Brain pericyte (primary cell): ENCODE measurements at places on chromosomes 5 and 9.

DNA sequence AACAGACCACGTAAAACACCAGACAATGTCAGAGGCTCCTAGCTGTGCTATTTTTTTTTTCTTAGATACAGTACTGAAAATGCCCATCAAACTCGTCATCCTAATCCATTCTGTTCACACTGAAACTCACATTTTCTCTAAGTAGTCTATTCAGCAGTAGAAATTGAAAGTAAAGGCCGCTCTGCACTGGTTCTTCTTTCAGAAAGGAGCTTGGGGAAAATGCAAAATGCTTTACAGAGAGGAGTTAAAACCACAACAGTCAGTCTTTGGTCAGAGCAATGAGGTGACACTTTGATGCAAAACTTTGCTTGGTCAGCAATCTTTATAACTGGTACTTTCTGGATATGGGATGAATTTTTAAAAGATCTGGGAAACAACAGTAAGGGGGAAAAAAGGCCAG, 43.8 kb upstream of the SUSD1 start:
- DNase-seq: no peak

GRCh38 chr9:88807426-88807825, 183.8 kb upstream of the S1PR3 start:
- DNase-seq: no peak

DNA sequence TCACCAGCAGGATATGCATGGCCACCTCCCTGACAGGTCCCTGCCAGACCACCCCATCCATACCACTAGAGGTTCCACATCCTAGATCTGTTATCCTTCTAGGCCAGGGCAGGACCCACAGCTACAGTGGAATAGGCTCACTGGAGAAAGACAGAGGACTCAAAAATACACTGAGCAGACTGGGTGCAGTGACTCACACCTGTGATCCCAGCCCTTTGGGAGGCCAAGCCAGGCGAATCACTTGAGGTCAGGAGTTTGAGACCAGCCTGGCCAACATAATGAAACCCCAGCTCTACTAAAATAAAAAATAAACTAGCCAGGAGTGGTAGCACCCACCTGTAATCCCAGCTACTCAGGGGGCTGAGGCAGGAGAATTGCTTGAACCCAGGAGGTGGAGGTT, 56.5 kb upstream of the TESK1 start:
- DNase-seq: no peak

DNA sequence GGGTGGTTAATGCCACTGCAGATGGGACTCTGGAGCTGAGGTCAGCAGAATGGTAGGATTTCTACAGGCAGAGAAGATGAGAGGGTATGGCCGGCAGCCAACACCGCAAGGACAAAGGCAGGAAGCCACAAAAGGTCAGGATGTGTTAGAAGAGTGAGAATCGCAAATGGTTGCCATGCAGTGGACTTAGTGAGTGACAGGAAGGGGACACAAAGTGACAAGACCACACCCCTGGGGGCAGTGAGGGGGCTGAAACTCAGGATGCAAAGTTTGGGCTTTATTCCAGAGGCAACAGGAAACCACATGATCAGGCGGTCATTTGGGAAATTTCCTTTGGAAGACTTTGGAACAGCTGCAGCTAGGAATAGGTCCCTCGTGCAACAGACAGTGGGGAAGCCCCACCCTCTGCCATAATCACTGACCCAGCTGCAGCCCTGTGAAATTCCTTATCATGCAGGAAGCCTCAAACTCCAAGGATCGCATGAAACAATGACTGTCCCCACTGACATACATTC, 14.2 kb upstream of the CCDC180 start:
- peak; percentile 26 for DNase-seq

- DNase-seq: no peak
These were observed 37.6 kb downstream of the ROPN1L start for GRCh38 chr5:10479154-10479721.

DNA sequence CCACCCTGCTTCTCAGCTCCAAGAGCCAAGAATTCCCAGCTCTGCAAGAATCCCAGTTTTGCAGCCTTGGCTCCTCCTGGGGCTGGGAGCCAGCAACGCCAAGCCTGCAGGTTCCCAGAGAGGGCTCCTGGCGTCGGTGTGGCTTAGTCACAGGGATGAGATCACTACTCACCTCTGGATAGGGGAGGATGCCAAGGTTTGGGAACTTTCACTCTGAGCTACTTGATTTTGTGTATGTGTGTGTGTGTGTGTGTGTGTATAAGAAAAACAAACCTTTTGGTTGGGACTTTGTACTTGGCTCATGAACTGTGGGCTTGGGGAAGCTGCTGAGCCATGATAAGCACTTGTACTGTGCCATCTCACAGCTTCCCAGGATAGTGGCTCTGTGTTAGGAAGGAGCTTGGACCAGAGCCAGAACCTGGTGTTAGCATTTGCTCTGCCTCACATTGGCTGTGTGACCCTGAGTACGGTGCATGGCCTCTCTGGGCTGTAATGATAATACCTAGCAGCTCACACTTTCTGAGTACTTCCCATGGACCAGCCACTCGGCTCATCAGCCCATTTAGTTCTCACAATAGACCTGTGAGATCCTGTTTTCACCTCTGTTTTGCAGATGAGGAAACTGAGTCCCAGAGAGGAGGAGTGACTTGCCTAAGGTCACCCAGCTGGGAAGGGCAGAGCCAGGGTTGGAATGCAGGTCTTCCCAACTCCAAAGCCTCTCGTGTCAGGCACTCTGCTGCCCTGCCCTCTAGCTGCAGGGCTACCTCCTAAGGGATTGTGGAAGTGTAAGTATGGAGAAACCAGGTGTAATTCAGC, 41.4 kb upstream of the DAB2IP start:
- DNase-seq: no peak

DNA sequence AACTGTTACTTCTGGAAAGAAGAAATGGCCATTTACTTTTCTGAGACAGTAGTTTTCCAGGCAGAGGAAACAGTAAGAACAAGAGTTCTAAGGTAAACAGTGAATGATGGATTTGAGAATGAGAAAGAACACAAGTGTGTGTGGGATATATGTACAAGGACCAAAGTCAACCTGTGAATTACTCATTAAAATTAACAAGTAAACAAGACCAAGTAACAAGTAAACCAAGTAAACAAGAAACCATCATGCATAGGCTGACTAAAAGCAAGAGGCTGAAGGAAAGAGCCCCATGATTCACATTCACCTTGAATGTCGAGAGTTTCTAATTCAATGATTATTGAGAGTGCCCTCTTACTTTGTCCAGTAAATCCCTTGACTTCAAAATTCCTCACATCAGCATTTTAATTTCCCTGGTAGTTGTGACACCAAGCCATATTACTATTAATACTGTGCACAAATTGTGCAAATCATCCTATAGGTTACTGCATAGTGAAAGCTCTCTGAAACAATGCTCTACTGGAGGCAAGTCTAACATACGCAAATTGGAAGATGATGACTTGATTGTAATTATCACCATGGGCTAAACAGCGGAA, 9.8 kb upstream of the MARCOL start:
- DNase-seq: no peak

DNA sequence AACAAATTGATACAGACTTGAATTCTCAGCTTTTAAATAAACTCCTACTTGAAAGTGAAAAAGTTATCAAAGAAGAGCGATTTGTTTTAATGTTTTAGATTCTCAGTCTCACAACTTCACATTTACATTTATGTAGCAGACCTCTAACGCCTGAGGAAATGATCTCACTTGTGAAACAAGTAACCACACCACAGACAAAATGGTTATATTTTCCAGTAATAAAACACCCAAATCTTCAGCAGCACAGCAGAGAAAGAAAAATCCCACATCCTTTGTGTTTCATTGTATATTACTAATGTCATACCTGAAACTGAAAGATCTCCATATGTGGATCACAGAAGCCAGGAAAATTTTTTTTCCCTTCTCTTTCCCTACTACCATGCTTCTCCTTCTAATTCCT, 29.8 kb upstream of the GZMA start:
- DNase-seq: no peak

- no peak for DNase-seq
These were observed 173.9 kb upstream of the ZNF462 start for GRCh38 chr9:106689089-106689488.

DNA sequence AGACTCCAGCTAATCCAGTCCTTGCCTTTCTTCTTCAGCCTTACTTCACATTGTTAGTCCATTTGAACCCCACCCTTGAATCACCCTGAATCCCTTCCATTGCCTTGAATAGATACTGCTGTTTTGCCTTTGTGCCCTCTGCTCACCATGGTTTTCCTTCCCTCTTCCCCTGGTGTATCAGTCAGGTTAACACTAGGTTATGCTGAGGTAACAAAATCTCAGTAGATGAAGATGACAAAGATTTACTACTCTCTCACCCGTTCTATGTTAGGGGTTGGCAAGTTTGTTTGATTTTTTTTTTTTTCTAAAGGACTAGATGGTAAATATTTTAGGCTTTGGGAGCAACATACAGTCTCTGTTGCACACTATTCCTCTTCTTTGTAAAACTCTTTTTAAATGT, 3.3 kb upstream of the VLDLR start:
- DNase-seq: no peak

DNA sequence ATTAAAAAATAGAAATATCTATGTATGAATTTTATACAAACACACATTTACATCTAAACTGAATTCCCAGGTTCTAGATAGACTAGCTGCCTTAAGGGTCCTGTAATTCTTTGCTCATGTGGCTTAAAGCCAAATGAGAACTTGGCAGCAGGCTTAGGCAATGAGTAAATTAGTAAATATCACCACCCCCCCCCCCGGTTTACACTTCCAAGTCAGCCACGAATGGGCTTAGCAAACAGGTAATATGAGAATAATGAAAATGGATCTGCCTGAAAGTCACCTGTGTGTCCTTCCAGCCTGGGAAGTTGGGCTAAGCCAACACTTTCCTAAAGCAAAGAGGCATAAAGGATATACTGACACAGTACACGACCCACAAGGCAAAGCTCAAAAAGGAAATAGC, 108.6 kb downstream of the KLHL3 start:
- no peak for DNase-seq

DNA sequence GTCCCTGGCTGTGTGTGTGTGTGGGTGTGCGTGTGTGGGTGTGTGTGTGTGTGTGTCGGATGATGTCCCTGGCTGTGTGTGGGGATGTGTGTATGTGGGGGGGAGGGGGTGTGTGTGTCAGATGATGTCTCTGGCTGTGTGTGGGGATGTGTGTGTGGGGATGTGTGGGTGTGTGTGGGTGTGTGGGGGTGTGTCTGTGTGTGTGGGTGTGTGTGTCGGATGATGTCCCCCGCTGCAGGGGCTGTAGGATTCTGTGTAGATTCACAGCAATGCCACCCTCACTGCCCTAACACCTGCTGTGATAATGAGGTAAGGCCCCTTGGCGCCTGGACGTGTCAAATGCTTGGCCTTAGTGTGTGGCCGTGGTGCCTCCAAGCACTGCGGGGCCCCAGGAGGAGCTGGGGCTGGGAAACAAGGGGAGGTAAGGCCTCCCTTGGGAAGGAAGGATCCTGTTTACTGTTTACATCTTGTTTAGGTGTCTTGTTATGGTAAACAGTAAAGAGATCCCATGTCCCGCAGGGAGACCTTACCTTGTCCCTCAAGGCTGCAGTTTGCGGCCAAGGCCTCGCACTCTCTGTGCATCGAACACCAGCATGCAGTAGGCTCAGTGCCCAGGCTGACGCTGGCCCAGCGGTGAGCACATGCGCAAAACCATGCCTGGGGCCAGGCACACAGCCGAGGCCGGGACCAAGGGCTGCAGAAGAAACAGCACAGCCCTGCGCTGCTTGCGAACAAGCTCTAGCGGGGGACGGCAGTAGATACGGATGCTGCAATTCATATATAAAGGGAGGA, 24.1 kb downstream of the AHRR start:
- DNase-seq: no peak

DNA sequence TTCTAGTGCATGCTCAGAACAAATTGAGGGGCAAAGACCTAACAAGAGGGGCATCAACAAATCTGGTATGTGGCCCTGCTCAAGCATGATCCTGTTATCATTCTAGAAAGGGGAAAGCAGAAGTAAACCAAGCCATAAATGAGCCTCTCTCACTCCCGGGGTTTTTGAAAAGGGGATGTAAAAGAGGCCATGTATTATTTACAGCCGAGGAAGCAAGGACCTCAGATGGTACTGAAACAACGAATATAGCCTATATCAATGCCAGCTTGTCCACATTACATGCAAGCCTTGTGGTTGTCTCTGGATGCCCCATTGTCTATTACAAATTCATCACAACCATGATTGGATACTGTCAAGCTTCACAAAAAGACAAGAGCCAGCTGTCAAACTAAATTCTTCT, 211.3 kb downstream of the DCP2 start:
- no peak for DNase-seq

GRCh38 chr5:911601-912000, 18.9 kb downstream of the TRIP13 start:
- no peak for DNase-seq

DNA sequence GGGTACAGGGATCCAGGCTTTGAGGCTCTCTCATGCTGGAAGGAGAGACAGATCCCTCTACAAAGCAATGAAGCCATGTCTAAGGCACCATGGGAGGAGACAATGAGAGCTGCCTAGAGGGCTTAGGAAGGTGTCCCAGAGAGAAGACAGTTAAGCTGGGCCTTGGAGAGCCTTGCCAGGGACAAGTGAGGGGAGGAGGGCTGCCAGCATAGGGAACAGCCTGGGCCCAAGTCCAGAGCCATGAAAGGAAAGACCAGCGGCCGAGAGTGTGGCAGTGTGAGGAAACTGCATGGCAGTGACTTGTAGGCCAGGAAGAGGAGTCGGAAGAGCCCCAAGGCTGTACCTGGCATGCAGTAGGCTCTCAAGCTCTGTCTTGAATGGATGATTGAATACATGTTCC, 88.5 kb downstream of the PSD2 start:
- DNase-seq: no peak

- DNase-seq: no peak
These were observed 723.3 kb downstream of the CETN3 start for GRCh38 chr5:89686081-89686765.

DNA sequence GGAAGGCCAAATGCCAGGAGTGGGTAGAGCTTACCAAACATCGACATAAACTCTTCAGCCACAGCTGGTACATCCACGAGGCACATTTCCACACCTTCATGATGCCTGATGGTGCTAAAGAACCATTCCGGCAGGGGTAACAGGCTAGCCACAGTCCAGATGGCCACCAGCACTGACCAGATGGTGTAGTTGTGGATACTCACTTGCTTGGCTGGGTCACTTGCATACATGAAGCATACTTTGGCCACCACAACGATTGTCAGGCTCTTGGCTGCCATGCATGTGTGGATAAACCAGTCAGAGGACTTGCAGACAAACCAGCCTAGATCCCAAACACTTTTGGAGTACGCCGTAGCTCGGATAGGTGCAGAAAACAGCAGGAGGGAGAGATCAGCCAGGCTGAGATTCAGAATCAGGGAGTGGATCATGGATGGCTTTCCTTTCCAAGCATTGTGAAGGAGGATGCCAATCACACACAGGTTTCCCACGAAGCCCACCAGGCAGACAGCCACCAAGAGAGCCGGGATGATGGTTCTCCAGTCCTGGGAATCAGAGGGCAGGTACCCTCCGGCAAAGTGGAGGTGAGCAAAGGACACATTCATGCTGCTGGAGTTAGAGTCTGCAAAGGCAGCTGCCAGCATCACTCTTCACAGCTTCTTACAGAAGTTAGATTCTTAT, 378 bp downstream of the GPR151 start:
- DNase-seq: no peak
